ENCODE measurements at places on chromosomes 7 and 10. TPM values are rescaled to one million over a fixed set of nuclear protein-coding genes. Genes with fewer than 3 reads are reported as not detected.

DNA sequence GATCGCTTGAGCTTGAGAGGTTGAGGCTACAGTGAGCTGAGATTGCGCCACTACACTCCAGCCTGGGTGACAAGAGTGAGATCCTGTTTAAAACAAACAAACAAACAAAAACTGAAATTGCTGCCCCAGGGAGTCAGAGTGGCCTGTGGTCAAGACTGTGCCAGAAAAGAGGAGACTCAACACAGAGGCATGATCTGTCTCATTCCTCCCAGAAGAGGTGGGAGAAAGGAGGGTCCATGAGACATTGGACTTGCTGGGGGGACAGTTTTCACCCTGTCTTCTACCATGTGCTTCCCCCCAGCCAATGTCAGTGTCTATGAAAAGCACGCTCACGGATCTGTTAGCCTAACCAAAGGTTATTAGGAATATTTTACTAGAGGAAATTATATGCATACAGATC is 3.2 kb downstream of the ZNF853 start:
- DNase-seq: no peak

- DNase-seq: no peak
Measured at GRCh38 chr10:13794992-13795612, 208.3 kb downstream of the PRPF18 start.

- no peak for DNase-seq
Measured at GRCh38 chr7:98557538-98558031, 59.5 kb upstream of the NPTX2 start.

- no peak for DNase-seq
Measured at GRCh38 chr7:40883826-40884225, 749.0 kb downstream of the SUGCT start.

GRCh38 chr7:75817116-75817515 is 3.5 kb upstream of the CCL24 start:
- no peak for DNase-seq

- no peak for DNase-seq
Measured at GRCh38 chr7:47215640-47216039, 366.3 kb downstream of the TNS3 start.

DNA sequence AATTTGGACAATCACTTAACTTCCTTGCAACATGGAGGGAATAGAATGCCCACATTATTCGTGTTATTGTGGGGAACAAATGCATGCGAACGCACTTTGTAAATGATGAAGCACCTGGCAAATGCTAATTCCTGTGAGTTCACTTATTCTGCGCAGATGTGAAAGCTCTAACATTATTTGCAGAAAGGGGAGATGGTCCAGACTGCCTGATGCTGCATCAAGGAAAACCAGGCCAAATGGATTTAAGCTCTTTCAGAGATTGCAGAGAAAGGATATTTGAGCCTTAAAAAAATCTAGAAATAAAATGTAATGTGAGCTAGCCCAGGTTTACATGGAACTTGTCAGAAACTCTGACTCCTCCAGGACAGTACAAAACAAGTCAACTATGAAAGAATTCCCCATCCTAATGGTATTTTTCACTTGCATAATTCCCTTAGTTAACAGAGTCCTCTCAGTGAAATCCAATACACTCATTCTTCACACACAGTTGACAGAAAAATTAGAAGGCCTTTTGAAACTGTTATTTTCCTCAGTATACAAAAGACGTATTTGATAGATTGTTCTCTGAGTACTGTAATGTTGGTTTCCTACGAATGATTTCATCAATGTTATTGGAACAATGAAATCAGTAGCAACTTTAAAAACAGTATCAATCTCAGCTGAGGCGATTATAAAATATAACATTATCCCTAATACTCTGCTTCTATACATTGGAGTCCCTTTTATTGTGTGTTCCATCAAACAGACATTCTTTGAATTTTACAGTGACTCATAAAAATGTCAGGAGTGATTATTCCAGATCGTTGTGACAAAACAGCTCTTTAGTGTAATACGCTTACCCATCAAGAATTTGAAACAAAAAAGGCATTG is 136.3 kb upstream of the ANK3 start:
- DNase-seq: no peak

DNA sequence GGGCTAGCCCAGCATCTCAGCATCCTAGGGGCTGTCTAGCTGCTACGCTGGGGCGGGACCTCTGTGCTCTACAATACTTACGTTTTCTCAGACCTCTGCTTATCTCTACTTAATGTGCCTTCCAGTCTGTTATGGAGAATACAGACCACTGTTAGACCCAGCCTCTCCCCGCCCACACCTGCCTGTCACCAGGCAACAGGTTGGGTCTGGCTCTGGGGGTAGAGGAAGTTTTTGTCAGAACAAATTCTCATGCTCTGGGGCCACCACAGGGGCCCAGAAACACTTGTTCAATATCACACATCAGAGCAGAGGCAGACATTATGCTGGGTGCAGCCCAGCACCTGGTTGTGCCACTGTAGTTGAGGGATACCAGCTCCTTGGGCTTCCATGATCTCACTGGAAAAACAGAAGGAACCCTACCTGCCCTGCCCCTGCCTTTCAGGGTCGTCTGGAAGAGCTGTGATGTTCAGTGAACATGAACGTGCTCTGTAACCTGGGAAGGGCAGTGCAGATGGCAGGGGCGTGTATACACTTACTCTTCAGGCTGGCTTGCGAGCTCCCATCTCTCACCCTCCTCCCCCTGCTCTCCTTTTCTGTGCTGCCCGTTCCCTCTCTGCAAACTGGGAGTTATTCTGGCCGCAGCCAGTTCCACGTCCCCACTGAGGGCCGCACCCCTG is 135.2 kb upstream of the PODXL start:
- DNase-seq: no peak

DNA sequence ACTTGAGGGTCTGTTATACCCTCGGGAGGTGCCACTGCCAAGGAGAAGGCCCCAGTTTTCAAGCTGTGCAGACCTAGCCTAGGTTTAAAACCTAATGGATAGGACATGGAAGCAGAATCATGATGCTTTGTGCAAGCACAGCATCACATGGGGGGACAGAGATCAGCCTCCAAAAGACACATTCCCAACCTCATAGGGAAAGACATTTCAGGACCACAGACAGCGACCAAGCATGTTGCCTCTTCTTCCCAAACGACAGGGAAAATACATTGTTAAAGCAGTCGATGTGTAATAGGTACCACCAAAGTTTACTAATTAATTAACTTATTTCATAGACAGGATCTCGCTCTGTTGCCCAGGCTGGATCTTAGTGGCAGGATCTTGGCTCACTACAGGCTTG is 573.9 kb downstream of the TCERG1L start:
- DNase-seq: no peak

GRCh38 chr10:34163075-34163905 is 651.8 kb downstream of the PARD3 start:
- no peak for DNase-seq

- no peak for DNase-seq
Measured at GRCh38 chr7:35263396-35263795, 9.5 kb upstream of the TBX20 start.

DNA sequence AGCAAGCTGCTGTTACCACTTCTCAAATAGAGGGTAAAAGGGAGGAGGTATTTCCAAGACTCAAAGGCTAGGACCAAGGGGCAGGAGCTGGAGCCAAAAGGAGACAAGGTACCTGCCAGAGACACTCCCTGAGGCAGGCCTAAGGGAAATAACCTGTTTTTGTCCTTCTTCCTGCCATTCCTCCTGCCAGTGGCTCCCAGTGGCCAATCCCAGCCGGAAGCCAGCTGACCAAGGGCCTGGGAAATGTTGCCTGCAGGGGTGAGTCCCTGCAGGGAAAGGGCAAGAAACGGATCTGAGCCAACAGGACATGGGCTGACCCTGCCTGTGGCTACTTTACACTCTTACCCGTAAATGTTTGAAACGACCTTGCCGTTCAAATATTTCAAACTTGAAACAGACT is 3.5 kb downstream of the CYTH3 start:
- DNase-seq: peak; percentile 54

- DNase-seq: peak; percentile 2
Measured at GRCh38 chr7:138527746-138528223, 67.7 kb downstream of the TRIM24 start.

DNA sequence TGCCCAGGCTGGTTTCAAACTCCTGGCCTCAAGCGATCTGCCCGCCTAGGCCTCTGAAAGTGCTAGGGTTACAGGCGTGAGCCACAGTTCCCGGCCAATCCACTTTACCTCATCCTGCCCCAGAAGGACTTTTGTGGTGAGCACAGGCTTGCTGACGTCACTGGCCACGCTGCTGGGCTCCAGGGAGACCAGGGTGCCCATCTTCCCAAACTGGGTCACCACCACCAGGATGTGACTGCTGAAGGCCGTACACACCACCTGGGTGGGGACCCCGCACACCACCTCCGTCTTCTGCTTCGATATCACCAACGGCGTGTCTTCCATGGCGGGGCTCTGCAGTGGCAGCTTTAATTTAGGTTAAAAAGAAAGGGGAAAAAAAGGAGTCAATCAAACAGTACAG is 816 bp downstream of the PSMG3 start:
- DNase-seq: peak; percentile 61

BTBD16 gene
- not detected for total RNA-seq

RBP3 gene
- total RNA-seq: not detected

IKZF1 gene
- 0.28 TPM for total RNA-seq

TEX47 gene
- total RNA-seq: not detected

VAX1 gene
- total RNA-seq: not detected

EPO gene
- total RNA-seq: not detected
